ENCODE measurements at places on chromosomes 1 and 21.

- no peak for DNase-seq
Observed at GRCh38 chr1:39142401-39143060, 62.0 kb upstream of the MACF1 start.

- DNase-seq, result no peak
Observed at GRCh38 chr1:189432753-189433152, 1044.9 kb downstream of the BRINP3 start.

DNA sequence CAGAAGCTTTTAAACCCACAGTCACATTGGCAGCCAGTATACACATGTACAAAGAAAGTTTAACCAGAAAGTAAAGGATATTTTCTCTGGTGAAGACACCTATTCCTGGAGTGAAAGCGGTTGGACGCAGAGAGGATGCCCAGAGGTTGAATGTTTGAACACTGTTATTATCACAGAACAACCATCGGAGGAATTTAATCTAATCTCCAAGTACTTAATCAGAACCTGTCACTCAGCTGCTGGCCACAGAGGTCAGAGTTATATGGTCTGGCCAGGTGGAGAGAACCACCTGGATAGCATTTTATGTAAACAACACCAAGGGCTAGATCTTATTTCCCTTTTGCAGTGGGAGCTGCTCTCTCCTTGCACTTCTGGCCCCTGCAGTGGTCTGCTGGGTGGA is 29.4 kb downstream of the SPATA46 start:
- no peak for DNase-seq

GRCh38 chr1:242813490-242814091 is 289.1 kb upstream of the PLD5 start:
- DNase-seq, result no peak

DNA sequence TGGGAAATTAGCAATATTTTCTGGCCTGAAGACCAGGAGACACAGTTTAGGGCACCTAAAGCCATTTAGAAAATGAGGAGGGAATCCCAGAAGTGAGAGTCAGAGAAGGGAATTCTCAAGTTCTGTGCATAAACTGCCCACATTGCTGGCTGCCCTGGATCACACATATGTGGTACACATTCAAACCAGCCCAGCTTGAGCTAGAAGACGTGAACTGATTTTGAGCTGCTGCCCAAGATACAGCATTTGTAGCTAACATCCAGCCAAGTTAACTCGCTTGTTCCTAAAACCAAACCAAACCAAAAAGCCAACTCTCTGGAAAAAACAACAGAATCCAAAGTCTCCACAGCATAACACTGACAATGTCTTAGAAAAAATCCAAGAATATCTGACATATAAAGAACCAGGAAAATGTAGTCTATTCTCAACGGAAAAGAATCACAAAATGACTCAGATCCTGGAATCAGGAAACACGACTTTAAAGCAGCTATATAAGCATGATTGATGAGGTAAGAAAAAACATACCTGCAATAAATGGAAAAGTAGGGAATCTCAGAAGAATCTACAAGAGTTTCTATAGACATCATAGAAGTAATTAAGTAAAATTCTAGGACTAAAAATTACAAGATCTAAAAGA is 18.2 kb upstream of the QSOX1 start:
- DNase-seq, result no peak

GRCh38 chr1:233114860-233115259 is 164.4 kb downstream of the NTPCR start:
- DNase-seq, result no peak

GRCh38 chr1:201827321-201828216 is 1.4 kb upstream of the IPO9 start:
- DNase-seq, result no peak

DNA sequence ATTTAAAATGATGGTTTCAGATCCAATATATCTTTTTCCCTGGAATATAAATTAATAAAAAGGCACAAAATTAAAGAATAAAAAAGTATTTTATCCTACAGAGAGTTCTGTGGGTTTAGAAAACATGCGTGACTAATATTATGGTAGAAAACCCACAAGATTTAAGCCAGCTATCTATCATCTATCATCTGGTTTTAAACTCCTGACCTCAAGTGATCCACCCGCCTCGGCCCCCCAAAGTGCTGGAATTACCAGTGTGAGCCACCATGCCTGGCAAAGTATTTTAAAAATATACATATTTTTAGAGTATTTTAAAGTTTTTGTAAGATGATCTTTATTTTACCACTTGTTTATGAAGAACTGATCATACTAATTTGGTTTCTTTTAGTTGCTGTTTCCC is 79.5 kb downstream of the NRIP1 start:
- no peak for DNase-seq

- no peak for DNase-seq
Observed at GRCh38 chr1:63902844-63903589, 129.2 kb downstream of the ROR1 start.

DNA sequence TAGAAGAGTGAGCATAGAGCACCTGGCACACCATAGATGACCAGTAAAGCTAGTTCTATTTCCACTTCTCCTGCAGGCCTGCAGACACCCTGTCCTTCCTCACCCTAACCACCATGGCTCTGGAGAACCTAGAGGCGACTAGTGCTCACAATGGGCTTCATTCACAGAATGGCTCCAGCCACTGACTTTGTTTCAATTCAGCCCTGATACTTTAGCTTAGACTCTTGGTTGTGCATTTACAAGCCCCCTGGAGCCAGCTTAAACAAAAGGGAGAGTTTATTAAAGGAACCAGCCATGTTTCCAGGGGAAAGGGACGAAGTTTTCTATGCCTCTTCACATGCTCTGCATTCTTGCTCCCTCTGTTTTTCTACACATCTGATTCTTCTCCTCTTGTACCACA is 123.7 kb downstream of the NAV1 start:
- no peak for DNase-seq

GRCh38 chr1:243620096-243620495 is 229.9 kb downstream of the AKT3 start:
- no peak for DNase-seq

GRCh38 chr1:108152782-108153222 is 47.3 kb downstream of the SLC25A24 start:
- no peak for DNase-seq

- DNase-seq, result no peak
Observed at GRCh38 chr1:23634840-23635651, 56.6 kb upstream of the RPL11 start.

Data from activated naive CD8-positive, alpha-beta T cell treated with anti-CD3 and anti-CD28 coated beads, Interleukin-2, amount 50 U/mL, for 16 hours (primary cell).